ENCODE measurements at places on chromosomes 7 and 10.

- no peak for DNase-seq
Observed at GRCh38 chr10:11017570-11018431, at the start of gene CELF2. TSS of gene CELF2 (plus strand) at chr10:11017872. CDS start at chr10:11018090, 218 bp downstream.

DNA sequence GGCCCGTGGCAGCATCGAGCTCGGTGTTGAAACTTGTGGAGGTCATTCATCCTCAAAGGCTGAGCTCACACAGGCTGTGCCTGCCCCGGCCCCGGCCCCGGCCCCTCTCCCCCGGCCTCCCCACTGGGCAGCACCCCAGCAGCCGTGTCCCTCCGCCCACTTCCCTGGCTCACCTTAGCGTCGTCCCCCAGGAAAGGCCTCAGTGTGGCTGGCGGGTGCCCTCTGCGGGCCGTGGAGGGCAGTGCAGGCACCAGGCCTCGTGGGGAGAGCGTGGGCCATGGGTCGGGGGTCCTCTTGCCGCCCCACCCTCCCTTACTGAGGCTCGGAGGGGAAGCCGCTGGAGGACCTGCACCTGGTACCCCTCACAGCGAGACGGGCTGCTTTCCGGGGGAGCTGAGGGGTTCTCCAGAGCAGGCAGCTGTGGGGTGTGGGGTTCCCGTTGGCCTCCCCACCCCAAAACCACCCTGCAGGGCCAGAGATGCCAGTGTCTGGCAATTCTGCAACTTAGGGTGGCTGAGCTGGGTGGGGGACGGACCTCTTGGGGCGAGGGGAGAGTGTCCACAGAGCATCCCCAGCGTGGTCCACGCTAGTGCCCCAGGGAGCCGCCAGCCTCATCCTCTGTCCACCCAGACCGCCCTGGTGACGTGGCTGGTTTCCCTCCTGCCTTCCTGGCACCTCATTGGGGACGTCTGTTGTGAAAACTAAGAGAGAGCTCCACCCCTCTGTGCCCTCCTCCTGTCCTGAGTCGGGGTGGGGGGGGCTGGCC lies 44.2 kb upstream of the DPYSL4 start:
- no peak for DNase-seq

DNA sequence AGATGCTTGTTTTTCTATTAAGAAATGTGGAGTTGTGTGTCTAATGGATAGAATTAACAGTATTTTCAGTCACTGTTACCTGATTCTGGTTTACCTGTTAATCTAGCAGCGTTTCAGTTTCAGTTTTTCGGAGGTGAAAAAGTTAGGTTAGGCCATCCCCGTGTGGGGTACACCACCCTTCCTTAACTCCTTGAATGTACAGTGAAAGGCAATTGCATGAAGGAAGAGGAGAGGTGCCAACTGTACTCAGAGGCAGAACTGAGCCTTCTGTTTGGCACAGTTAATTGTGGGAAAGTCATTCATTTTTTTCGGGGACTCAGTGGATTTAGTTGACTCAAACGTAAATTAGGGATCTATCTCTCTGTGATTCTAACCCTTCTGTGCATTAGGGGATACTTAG lies 35.5 kb downstream of the RPA3 start:
- DNase-seq: no peak

DNA sequence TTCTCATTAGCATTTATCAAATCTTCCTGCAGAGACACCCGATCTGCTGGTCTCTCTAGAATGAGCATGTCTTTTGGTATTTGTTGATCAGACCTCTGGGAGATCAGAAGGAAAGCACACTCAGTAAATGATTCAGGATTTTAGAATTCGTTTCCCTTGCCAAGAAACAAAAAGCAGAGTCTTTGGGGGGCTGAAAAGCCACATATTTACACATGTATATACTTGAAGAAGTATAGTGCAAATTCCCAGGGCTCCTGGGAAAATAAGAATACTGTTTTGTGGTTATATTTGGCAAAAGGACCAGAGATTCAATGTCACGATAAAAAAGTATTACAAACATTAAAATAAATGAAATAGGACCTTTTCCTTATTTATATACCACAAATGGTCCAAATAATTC lies 100.2 kb downstream of the AGMO start:
- DNase-seq: no peak

- DNase-seq: no peak
Observed at GRCh38 chr7:107119376-107120105, 49.3 kb upstream of the HBP1 start.

DNA sequence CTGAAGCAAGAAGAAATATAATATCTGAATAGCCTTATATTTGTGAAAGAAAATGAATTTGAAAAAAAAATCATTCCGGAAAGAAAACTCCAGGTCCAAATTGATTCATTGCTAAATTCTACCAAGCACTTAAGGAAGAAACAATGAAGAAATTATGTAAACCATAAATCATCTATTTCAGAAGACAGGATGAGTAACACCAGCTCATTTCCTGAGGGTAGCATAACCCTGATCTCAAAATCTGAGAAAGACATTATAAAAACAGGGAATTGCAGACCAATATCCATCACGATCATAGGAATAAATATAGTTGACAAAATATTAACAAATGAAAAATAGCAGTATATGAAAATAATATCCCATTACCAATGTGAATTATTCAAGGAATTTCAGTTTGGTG lies 70.1 kb upstream of the RAB18 start:
- no peak for DNase-seq

DNA sequence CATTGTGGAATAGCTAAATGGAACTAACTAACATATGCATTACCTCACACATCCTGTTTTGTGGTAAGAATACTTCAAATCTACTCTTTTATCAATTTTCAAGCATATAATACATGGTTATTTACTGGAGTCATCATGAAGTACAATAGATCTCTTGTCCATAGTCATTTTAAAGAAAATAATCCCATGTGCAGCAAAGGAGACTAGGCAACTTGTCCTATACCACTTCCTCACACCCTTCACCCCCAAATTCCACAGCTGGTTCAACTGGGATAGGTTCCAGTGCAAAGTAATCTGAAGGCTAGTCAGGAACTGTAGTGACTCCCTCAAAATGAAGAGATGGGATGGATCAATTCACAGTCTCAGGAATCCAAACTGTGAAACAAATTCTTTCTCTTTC lies 176.1 kb downstream of the SGMS1 start:
- DNase-seq: no peak

GRCh38 chr10:132001238-132001972 lies 19.7 kb upstream of the BNIP3 start:
- DNase-seq: peak; percentile 28

DNA sequence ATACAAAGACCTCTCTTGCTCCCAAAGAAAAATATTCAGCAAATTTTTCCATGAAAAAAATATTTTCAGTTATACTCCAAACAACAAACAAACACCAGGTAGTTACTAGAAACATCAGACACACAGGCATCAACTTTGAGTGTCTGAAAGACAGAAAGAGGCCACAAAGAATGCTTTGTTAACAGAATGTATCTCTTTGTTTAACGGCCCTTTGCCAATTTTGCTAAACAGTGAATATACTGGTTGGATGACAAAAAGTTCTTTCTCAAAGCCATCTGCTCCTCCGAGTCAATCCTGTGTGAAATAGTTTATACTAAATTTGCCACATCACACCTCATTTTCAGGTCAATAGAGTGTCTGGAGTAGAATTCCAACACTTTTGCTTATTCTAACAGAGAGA lies 216.7 kb upstream of the PHF14 start:
- DNase-seq: no peak

GRCh38 chr7:18290223-18290622 lies 205.3 kb upstream of the HDAC9 start:
- DNase-seq: no peak

GRCh38 chr10:110109511-110109910 lies 97.9 kb upstream of the MXI1 start:
- no peak for DNase-seq

GRCh38 chr7:27156508-27156898 lies at the start of gene HOXA7:
TSS of gene HOXA7 (minus strand) at chr7:27156675. CDS start at chr7:27156545, 130 bp downstream.
- peak; percentile 46 for DNase-seq

GRCh38 chr10:26987851-26988250 lies 112.4 kb downstream of the ANKRD26 start:
- no peak for DNase-seq

Data from NCI-H187 (cell line).